C1 segment of cervical spinal cord (tissue), 14 donors: ENCODE measurements at places on chromosomes 2 and 18.

DNA sequence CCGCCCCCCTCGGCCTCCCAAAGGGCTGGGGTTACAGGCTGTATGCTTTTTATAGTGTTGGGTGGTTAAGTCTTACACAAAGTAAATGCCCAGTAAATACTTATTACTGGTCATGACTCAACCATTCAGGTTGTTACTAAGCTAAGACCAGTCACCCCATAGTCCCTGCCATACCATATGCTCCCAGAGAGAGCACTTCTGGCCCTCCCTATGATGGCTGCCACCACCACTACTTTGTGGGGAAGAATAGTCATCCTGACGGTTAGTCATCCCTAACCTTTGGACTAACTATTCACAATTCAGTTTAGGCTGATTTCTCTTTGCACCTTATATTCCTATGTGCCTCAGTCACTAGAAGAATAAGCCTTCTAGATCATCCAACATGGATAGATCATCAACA, 42.0 kb upstream of the MSH2 start:
- no peak for DNase-seq

DNA sequence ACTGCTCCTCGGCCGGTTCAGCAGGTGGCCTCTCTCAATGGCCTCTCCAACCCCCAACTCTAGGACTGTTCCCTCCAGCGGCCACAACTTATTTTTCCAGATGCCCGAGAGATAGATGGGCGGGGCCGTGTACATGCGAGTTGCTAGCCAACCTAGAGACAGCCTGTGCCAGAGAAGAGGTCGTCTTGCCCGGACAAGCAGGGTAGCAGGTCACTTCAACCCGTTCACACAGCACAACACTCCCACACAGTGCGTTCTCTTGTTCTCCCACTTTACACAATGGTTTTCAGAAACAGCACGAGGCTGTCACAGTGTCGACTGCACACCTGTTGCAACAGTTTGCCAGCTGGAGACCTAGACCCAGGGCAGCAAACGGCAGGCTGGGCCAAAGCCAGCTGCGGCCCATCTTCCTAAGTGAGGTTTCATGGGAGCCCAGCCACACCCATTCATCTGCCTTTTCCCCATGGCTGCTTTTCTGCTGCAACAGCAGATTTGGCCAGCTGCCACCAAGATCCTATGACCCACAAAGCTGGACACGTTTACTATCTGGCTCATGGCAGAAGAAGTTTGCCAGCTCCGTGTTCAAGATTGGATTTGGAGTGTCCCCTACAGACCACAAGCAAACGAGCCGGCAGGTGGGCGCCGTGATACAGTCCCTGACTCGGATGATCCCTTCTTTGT, 7.3 kb upstream of the PRLH start:
- DNase-seq: no peak

DNA sequence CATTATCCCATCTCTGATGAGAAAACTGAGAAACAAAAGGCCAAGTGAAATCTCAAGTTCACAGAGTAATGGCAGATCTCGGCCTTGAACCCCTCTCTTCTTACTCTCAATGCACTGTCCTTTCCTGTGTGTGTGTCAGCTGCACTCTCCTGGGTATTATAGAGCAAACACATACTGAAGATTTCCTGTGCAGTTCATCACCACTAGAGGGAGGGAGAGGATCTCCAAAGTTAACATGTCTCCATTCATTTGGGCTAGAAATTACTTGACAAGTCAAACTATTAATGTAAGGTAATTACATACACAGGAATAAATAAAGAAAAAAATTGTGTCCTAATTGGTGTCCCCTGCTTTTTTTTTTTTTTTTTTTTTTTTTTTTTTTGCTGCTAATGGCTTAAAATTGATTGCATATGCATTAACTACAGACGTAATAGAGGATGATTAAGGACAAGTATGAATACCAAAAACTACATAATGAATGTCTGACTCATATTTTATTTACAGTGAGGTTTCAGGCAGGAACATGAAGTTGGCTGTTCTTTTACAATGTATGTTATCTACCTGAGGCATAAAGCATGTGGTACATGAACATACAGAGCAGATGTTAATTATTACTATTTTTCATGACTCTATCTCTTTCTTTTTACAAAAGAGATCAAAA, 269.2 kb downstream of the NYAP2 start:
- DNase-seq: no peak

DNA sequence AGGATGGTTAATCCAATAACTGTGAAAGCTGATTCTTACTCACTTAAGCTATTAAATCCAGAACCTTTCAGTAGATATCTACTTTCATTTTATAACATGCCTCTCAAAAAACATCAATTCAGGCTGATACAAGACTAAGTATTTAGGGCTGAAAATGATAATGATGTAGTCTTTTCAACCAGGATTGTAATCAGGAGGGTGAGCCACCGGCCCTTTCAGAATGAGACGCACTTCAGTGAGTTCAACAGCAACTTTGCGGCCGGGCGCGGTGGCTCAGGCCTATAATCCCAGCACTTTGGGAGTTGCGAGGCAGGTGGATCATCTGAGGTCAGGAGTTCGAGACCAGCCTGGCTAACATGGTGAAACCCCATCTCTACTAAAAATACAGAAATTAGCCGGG, 30.4 kb downstream of the RBMS1 start:
- no peak for DNase-seq

DNA sequence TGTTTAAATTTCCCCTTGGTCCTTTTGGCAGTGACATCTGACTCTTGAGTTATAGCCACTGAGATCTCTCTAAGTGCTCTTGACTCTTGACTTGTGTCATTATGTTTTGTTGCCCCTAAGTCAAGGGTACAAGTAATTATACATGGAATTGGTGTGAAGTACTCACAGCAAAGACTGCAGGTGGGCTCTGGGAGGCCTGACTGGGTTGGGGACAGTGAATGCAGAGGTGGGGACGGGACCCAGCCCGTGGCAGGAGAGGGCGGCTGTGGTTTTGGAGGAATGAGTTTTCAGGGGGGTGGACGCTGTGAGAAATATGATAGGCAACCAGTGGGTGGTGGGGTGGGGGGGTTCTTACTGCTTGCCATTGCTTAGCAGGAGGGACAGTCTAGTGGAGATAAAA, 97.8 kb downstream of the NCK2 start:
- no peak for DNase-seq

DNA sequence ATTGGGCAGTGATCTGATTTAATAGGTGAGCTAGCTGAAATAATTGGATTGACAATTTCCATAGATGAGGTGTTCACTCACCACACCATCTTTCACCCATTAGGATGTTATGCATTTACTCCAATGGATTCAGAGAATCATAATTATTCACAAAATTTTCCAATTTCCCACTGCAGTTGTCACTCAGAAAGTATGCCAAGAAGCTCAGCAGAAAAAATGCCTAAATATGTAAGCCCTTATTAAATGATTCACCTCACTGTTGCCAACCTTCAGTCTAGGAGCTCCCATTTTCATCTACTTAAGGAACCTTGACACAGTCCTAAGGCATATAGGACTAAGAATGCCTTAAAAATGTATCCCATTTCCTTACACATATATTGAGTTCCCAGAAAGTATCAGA, 94.3 kb downstream of the MBD2 start:
- DNase-seq: no peak

GRCh38 chr2:2926858-2927175, 450.8 kb downstream of the EIPR1 start:
- no peak for DNase-seq

DNA sequence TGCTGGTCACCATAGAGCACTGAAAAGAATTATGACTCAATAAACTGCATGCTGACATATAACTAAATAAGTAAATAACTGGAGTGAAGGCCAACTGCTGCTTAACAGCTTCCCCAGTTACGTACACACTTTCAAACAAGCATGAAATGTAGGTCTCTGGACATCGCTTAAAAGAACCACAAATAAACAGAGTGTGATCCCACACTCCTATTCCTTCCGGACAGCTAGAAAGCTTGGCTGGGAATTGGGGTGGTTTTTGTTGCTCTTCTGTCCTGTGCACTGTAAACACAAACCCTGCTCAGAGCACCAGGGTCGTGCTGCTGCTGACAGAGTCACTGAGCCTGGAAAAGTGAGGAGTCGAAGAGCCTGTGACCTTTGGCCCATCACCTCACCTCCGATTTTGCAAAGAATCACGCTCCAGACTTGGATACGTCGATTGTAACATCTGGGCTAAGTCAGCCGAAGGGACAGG, 162.7 kb upstream of the NT5C1B start:
- no peak for DNase-seq

DNA sequence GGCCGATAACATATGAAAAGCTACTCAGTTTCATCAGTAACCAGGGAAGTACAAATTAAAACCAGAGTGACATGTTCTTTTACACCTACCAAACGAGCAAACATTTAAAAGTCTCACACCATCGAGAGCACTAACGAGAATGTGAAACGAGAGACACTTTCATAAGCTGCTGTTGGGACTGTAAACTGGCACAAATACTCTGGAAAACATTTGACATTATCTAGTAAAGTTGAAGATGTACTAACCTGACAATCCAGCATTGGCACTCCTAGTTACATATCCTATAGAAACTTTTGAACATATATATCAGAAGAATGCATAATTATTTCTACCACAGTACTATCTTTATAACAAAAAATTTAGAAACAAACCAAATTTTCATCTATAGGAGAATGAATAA, 28.1 kb downstream of the NBAS start:
- DNase-seq: no peak

- no peak for DNase-seq
Observed at GRCh38 chr2:241514986-241515737, 6.8 kb upstream of the STK25 start.

- DNase-seq: no peak
Observed at GRCh38 chr2:9657083-9657482, 26.3 kb upstream of the YWHAQ start.

- no peak for DNase-seq
Observed at GRCh38 chr2:217096474-217097225, 236.8 kb upstream of the TNP1 start.

DNA sequence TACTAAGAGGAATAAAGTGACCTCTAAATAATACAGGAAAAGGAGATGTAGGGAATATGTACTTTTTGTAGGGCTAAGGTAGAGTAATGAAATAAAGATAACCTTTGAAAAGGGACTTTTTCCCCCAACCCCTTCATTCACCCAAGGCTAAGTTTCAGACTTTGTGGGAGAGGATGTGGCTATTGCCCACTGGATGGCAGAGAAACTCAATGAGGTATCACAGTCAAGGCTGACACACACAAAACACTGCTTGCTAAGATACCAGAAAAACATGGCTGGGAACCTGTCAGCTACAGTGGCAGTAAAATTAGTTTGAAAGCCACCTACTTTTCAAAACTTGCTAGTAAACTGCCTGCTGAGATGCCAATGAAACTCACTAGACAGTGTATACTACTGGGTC, 158.8 kb upstream of the WDSUB1 start:
- DNase-seq: no peak

GRCh38 chr2:166373951-166374350, 1.8 kb downstream of the SCN9A start:
- DNase-seq: no peak

DNA sequence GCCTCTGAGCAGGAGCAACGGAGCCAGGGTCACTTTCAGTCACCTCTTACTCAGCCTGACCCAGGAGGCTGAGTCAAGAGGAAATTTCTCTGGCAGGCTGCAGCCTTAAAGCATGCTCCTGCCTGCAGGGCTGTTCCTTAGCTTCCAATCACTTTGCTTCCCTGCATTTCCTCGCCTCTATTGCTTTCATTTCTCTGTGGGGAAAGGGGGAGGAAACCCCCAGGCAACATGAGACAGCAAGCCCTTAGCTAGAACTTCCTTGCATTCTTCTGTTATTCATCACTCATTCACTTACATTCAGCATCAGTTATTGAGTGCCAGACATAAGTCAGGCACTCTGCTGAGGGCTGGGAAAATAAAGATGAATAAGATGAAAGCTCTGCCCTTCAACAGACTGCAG, 13.0 kb downstream of the XDH start:
- DNase-seq: no peak

GRCh38 chr2:10904455-10904854, 7.3 kb upstream of the KCNF1 start:
- no peak for DNase-seq

DNA sequence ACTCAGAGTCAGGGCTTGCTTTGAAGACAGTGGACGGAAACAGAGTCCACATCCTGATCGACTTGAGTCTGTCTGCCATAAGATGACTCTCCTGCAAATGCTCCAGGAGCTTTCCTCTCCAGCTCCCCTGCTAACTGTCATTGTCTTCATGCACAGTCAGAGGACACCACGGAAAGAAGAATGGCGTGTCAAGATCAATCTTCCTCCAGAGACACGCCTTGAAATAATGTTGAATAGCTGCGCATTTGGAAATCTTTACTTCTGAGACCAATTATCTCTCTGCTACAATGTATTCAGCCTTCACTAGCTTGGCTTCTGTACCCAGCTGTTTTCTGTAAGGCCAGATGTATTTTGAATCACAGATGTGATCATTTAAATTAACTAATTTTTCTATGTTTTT, 457.2 kb downstream of the CDH2 start:
- no peak for DNase-seq

DNA sequence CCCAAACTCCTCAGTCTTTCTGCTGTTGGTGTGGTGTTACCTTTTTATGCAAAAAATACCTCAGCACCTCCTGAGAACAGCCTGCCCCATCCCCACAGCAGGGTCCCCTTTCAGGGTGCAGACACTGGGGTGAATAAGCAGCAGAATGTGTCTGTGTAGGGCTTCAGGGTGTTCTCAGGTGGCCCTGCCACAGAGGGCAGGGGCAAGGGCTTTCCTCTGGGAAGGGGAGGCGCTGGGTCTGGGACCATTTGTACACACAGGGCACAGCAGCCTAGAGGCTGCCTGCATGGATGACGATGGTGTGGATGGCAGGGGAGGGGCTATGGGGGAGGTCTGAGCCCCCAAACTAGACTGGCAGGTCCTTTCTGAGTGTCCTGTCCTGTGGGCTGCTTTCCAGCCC, 2.6 kb downstream of the HAAO start:
- DNase-seq: no peak

DNA sequence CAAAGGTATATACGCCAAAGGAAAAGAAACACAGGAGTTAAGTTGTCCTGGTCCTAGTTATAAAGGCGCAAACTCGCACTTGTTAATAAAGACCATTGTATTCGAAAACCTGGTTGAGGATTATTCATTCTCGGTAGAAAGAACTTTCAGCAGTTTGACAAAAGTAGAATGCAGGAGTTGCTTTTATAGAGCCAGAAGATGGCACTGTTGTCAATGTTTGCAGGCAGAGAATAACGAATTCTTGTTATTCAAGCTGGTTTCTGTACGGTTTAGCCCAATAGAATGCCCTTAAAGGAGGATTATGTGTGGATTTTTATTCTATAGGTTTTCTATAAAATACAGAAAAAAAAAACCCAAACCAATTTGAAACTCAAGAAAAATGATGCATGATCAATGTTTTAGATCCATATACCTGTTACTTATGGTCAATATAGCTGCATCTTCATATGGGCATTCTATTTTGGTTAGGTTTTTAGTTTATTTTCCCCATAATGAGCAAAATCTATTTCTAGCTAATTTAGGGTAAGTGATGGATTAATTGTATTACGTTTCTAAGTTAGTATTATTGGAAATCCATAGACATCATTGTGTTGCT, 510.3 kb downstream of the PLCL1 start:
- no peak for DNase-seq

GRCh38 chr2:113887009-113887792, 2.7 kb upstream of the ACTR3 start:
- DNase-seq: no peak

- DNase-seq: no peak
Observed at GRCh38 chr2:233408366-233409285, 54.3 kb downstream of the DGKD start.
